A549 treated with CpdA at 1 μM for 4 hours (cell line): ENCODE measurements at places on chromosomes 12 and 14. TPM values are rescaled to one million over a fixed set of nuclear protein-coding genes. Genes with fewer than 3 reads are reported as not detected.

The CD27 gene
- total RNA-seq: not detected in 5 replicates

The RNF212B gene
- total RNA-seq: not detected in 5 replicates

The ANKRD33 gene
- 0.08 TPM in 1 of 5 replicates, not detected in the others for total RNA-seq

The CMA1 gene
- not detected in 5 replicates for total RNA-seq

The RHOJ gene
- total RNA-seq: not detected in 5 replicates

The ZNF891 gene
- 0.38 to 0.47 TPM (median 0.43 TPM) in 5 replicates for total RNA-seq

The RTN1 gene
- not detected in 5 replicates for total RNA-seq

The CCDC60 gene
- not detected in 5 replicates for total RNA-seq

The PAX9 gene
- 1.8 to 2.7 TPM (median 2.3 TPM) in 5 replicates for total RNA-seq

The AQP2 gene
- total RNA-seq: not detected in 5 replicates

The GAS2L3 gene
- 7.0 to 10.2 TPM (median 8.4 TPM) in 5 replicates for total RNA-seq

The FITM1 gene
- total RNA-seq: 0.13 TPM in 1 of 5 replicates, not detected in the others

The CEBPE gene
- not detected in 5 replicates for total RNA-seq

The TMEM132D gene
- total RNA-seq: not detected in 5 replicates

The MYF6 gene
- not detected in 5 replicates for total RNA-seq

The RPGRIP1 gene
- 0.21 to 0.51 TPM (median 0.34 TPM) in 5 replicates for total RNA-seq

The FZD10 gene
- total RNA-seq: not detected in 5 replicates

The MYH6 gene
- total RNA-seq: not detected in 5 replicates

The LAG3 gene
- 0.87 to 2.2 TPM (median 1.6 TPM) in 5 replicates for total RNA-seq

The ACRBP gene
- total RNA-seq: 0.10 to 0.24 TPM (median 0.18 TPM) in 4 of 5 replicates, not detected in the other

The CD4 gene
- total RNA-seq: not detected in 5 replicates

The ARHGDIB gene
- total RNA-seq: 0.86 to 2.5 TPM (median 1.1 TPM) in 5 replicates

The CLEC2A gene
- not detected in 5 replicates for total RNA-seq

The ARHGAP9 gene
- 0.20 to 0.91 TPM (median 0.40 TPM) in 5 replicates for total RNA-seq

The TAS2R10 gene
- 0.05 TPM in 1 of 5 replicates, not detected in the others for total RNA-seq

The PTHLH gene
- total RNA-seq: 35.4 to 41.5 TPM (median 39.0 TPM) in 5 replicates

The IL31 gene
- not detected in 5 replicates for total RNA-seq

The SERPINA3 gene
- total RNA-seq: 5.4 to 7.6 TPM (median 5.7 TPM) in 5 replicates

The CLEC9A gene
- total RNA-seq: not detected in 5 replicates

The BCL7A gene
- 9.9 to 13.0 TPM (median 11.4 TPM) in 5 replicates for total RNA-seq

The TMEM63C gene
- 0.37 to 1.8 TPM (median 1.3 TPM) in 5 replicates for total RNA-seq
